ENCODE measurements at places on chromosomes 7 and 10.

DNA sequence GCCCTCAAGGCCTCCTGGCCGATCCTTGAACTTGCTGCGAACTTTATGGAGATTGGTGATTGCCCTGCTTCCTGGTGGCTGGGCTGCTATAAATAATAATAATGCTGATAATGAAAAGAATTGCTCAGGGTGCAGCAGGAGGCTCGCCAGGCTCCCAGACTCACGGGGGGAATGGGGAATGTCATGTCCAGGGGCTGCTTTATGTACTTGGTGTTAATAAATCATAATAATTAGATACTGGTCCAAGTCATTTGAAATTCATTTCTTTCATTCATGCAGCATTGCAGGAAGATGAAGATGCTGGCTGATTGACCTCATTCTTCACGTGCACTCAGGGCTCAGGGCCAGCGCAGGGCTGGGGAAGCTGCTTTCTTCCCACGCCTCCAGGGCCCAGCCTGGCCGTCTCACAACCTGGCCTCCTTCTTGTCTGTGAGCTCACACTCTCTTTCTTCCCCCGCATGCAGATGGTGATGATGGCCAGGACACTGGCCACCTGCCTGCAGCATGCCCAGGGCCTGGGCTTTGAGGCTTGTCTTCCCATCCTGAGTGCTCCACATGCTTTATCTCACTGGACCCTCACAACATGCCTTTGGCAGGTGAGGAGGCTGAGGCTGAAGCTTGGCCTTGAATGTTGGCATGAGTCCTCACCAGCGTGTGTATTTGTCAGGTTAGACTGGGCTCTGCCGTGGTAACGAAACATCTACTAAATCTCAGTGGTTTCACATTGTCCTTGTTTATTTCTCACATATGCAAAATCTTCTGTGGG, 138.4 kb upstream of the TNS3 start:
- no peak for DNase-seq

DNA sequence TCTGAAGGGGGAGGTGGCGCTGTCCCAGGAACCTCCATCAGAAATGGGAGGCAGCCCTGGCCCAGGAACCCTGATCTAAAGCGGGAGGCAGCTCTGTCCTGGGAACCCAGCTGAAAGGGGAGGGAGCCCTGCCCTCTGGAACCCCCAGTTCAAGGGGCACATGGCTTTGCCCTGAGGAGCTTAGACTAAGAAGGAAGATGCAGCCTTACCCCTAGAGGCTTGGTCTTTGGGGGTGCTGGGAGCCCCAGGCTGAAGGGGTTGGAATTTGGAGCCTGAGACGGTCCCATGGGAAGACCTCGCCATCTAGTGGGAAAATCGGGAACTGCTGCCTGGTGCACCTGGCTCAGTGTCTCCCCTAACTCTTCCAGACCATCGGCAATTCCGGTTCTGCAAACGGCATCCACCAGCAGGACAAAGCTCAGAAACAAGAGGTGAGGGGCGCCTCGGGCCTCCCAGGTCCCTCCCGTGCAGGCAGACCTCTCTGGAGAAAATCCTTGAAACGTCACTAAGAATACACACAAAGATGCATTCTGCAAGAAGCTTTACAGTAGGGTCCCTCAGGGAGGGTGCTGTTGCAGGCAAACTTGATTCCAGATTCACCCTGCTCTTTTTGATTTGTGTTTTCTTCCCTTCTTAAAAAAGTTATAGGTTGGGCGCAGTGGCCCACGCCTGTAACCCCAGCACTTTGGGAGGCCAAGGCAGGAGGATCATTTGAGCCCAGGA, 52.4 kb upstream of the GTF2IRD1 start:
- peak; percentile 90 for DNase-seq

GRCh38 chr7:12089951-12090756, 120.9 kb upstream of the TMEM106B start:
- peak; percentile 20 for DNase-seq

DNA sequence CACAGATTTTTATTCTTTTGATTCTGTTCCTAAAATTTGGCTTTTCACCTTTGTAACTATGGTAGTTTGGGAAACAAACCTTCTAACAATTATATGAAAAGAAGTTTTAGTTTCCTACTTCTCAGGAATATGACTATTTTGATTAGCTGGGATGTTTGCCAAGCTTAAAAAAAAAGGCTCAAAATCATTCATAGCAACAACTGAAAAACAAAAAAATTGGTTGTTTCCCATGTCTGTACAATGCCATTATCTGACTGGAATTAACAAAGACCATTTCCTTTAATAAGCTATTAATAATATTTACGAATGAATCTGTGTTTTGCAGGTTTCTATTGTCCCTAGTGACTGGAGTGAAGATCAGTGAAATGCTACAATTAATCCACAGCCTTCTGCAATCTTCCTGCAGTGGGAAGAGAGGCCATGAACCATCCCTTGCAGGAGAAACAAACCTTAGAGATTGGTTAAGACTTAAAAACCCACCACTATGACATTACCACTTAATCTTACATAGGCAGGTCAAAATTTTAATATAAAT, 4.2 kb downstream of the PURB start:
- DNase-seq: no peak

GRCh38 chr7:151895008-151895630, 18.2 kb upstream of the PRKAG2 start:
- peak; percentile 59 for DNase-seq

Measured in mucosa of descending colon (tissue), 3 donors.